ENCODE measurements at places on chromosomes 5 and 9.

DNA sequence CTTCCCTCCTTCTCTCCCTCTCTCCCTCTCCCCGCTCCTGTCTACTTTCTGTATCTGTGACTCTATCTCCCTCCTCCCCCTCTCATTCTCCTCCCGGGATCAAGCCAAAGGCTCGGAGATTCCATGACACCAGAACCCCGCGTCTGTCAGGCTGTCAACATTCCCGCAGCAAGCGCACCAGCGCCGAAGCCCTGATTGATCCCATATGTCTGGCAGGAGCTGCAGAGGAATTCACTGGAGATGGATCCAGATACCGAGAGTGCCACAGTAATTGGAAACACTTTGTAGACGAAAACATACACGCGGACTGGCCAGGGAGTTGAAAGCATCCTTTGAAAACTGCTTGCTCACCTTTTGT, 300 bp upstream of the SVEP1 start:
- DNase-seq = no peak

DNA sequence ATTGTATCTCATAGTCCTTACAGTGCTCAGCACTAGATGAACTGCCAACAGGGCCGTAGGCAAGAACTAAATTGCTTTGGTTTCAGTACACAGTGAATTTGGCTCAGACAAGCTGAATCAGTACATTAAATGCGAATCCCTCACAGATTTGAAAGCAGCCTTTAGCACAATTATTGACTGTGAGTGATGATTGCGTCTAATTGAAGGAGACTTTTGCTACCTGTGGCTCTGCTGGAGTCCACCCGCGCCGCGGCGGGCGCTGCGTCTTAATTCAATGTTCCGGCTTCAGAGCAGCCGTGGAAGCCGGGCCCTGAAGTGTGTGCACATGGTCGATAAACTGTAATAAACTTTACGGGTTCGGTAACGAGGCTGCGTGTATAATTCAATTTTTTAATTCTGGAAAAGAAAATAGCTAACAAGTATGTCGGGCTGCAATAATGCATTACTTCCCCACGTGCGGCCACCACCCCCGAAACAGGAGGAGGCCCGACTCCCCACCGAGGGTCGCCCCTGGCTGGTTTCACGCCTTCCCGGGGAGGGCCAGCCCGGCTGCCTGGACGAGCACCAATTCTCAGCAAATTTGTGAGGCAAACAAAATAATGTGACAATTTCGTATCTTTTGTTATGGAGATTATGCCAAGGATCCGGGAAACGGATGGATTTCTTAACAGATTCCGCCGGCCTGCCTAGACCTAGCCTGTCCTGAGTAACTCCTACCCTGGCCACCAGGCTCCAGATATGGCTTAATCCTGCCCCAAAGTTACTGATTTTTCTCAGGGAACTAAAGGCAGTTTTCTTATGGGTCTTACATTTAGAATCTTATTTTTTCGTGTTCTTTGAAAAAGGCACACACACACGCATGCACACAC, 269.4 kb upstream of the IRX1 start:
- no peak for DNase-seq

DNA sequence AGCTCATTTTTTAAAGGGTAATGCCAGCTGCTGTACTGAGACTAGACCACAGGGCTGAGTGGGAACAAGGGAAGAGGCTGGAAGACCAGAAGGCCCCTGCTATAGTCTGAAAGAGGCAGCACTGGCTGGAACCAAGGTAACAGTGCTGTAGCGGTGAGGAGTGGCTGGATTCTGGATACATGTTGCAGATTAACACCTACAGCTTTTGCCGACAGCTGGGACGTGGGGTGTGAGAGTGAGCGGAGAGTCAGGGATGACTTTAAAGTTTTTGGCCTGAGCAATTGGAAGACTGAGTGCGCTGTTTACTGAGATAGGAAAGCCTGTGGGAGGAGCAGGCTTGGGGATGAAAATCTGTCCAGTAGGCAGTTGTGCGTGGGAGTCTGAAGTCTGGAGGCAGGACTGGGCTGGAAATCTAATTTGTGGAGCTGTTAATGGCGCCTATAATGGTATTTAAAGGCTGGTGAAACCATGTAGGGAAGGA, 26.5 kb downstream of the AQP7 start:
- no peak for DNase-seq

- no peak for DNase-seq
Measured at GRCh38 chr5:157160001-157160400, 6.1 kb downstream of the GARIN3 start.

DNA sequence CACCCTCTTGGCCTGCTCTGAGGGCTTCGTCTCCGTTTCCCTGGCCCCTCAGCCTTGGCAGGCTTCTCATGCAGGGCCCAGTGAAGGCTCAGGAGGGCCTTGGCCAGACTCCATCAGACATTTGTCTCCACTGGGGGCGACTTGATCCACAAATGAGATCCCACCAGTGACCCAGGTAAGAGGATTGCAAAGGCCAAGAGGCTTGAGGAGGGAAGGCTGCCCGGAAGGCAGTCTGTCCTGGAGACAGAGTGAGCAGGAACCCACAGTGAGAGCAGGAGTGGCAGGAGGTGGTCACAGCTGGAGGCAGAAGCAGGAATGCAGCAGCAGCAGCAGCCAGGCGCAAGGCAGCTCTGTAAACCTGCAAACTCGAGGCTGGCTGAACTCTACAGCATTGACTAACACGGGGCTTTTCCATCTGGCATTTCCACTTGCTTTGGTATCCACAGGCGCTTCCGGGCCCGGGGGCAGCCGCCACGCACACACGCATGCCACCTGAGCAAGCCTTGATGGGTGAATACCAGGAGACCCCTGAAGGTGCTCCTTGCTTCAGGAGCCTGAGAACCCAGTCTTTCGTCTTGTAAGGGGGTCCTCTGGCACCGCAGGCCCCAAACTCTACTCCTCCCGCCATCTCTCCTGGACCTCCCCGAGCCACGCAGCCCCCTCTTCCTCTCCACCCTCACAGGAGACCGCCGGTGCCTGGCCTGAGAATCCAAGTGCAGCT, 14.7 kb downstream of the MGAT1 start:
- DNase-seq = no peak

- DNase-seq = no peak
Measured at GRCh38 chr5:112757468-112758208, 20.0 kb downstream of the APC start.

GRCh38 chr5:8842971-8843551, 702.8 kb downstream of the SEMA5A start:
- no peak for DNase-seq

DNA sequence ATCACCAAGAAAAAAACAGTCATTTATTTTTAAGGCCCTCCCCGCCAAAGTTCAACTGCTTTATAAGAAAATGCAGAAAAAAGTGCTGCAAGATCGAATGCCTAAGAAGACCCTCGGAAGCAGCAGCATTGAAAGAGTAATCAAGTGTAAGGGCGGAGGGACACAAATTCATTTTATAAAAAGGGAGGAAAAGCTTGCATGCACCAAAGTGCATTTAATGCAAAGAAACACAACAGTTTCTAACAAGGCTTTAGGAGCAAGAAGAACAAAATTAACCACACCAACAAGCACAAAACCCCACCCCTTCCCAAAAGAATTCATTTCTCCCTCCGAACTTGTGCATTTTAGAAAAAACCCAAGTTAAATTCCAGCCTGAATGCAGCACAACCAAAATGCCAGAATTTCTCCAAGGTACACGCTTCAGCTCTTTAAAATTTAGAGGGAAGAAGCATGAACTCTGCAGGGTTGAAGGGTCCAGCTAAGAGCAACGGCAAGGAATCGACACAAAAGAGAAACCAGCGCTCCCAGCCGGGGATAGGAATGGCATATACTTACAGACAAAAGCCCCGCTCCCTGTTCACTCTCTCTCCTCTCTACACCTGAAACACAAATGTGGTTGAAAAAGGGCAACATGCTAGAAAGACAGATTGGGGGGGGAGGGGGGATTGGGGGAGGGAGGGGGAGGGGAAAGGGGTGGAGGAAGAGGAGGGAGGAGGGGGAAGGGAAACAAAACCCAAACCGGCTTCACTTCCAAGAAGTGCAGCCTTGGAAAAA, at the start of gene NREP:
NREP (minus strand) TSS at position 614 of the 774 bp plus-strand sequence. CDS start 1,422 bp downstream, outside the sequence.
- DNase-seq = no peak

- DNase-seq = no peak
Measured at GRCh38 chr9:107397076-107398044, 92.2 kb downstream of the KLF4 start.

All from NK-92 treated with Interleukin-12 subunit alpha and Interleukin-12 subunit beta, amount 100 ng/mL, for 24 hours (cell line).